ENCODE measurements at places on chromosomes 16 and 17.

GRCh38 chr16:66028510-66029216 is 337.8 kb upstream of the CDH5 start:
- DNase-seq, result peak; percentile 62

GRCh38 chr17:71809537-71809936 is 311.3 kb upstream of the SOX9 start:
- DNase-seq, result no peak

- DNase-seq, result no peak
These were observed 53.6 kb upstream of the ZC3H18 start for GRCh38 chr16:88516601-88517061.

- DNase-seq, result no peak
These were observed 121.1 kb upstream of the XYLT1 start for GRCh38 chr16:17591655-17592405.

GRCh38 chr17:60646701-60647100 is 30.9 kb upstream of the BCAS3 start:
- no peak for DNase-seq

DNA sequence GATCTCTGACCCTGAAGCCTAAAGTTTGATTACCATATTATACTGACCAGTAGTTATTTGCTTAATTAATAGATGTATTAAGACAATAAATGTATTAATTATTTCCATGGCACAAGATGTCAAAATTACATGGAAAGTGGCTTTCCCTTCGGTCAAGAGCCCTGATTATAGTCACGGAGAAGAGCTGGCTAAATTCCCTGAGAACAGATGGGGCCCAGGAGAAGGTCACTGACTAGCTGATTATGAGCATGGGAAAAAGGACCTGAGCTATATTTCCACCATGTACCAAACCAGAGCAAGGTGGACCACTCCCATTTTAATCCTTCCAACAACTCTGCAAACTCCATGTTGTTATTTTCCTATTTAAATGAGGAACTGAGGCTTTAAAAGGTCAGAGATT is 12.9 kb upstream of the MYO18A start:
- DNase-seq, result no peak

- DNase-seq, result no peak
These were observed 88.0 kb downstream of the TMEM100 start for GRCh38 chr17:55634702-55635101.

- no peak for DNase-seq
These were observed 289.7 kb upstream of the ZFHX3 start for GRCh38 chr16:73337373-73338296.

Measured in foreskin keratinocyte (primary cell).